ENCODE measurements at places on chromosomes 16 and 17. TPM values are rescaled to one million over a fixed set of nuclear protein-coding genes. Genes with fewer than 3 reads are reported as not detected.

Gene CCL14
- 119 TPM for polyA plus RNA-seq

Gene GGT6
- 9.3 TPM for polyA plus RNA-seq

Gene MMP2
- polyA plus RNA-seq: 621 TPM

Gene CCDC40
- 7.2 TPM for polyA plus RNA-seq

Gene SOX9
- polyA plus RNA-seq: 58.7 TPM

Gene SEZ6L2
- 5.6 TPM for polyA plus RNA-seq

Gene SLC38A8
- not detected for polyA plus RNA-seq

Gene DHX58
- 13.9 TPM for polyA plus RNA-seq

Gene C16orf96
- 0.33 TPM for polyA plus RNA-seq

Gene KRTAP1-5
- not detected for polyA plus RNA-seq

Gene CCL5
- polyA plus RNA-seq: 4.0 TPM

Gene TBC1D3
- not detected for polyA plus RNA-seq

Gene MIEF2
- polyA plus RNA-seq: 12.9 TPM

Gene LRRC75A
- polyA plus RNA-seq: 5.7 TPM

Gene BCL6B
- polyA plus RNA-seq: 38.0 TPM

Gene CDC6
- 20.6 TPM for polyA plus RNA-seq

Gene SGSM2
- 70.6 TPM for polyA plus RNA-seq

Gene CSH1
- 9.5 TPM for polyA plus RNA-seq

Gene AOC3
- 134 TPM for polyA plus RNA-seq

Gene TBX21
- 0.64 TPM for polyA plus RNA-seq

Gene SCIMP
- polyA plus RNA-seq: 2.1 TPM
